ENCODE measurements at places on chromosomes 3 and 15. TPM values are rescaled to one million over a fixed set of nuclear protein-coding genes. Genes with fewer than 3 reads are reported as not detected.

DNA sequence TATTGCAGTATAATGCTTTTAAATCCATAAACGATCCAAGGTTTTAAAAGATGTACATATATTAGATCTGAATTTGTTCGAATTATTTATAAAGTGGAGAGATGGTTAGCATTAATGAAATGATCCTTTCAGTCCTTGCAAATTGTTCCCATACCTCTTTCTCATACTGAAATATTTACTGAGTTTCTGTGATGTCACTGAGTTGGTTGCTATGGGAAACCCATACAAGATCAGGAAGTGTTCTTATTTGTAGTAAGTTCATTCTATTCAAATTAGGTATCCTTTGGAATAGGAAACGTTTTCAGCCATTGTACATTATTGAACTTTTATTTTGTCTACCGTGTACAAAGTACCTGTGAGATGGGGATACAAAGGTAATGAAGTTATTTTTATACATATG is 73.2 kb upstream of the CHL1 start:
- DNase-seq: no peak

Gene RPP25
- 2.2 TPM for total RNA-seq

DNA sequence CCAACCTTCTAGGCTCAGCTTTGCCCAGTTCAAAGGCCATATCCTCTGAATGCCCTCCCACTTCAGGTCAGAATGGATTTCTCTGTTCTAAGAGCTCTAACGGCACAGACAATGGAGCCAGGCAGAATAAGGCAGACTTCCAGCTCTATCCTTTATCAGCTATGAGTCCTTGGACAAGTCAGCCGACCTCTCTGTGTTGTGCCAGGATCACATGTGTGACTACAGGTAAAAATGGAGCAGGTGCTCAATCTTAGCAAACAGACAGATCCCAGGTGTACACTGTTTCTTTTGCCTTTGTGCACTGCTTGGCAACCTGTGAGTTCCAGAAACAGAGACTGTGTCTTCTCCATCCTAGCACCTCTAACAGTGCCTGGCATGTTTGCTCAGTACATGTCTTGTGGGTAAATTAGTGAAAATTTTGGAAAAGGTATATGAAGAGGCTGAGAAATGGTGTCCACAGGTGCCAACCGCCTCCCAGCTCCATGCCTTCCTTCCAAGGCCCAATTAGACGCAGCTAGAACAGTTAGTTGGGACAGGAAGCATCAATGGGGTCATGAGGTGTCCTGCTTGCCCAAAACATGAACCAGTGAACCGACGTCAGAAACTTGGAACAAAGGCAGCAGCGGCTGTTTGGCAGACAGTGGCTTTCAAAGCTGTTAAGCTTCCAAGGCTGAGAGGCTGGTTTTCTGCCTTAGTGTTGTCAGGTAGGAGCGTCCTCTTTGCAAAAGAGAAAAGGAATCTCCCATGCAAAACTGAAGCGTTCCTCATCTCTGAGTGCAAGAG is 28.7 kb downstream of the TLE3 start:
- no peak for DNase-seq

Gene NAALADL2
- total RNA-seq: not detected

GRCh38 chr15:72198356-72199204 is 993 bp upstream of the GRAMD2A start:
- DNase-seq: no peak

Gene IRAK2
- 9.4 TPM for total RNA-seq

Gene ALPK3
- total RNA-seq: 0.46 TPM

Gene ZNF592
- 39.5 TPM for total RNA-seq

Gene AADACL2
- total RNA-seq: not detected

GRCh38 chr15:41806291-41807181 is 21.4 kb upstream of the JMJD7 start:
- DNase-seq: no peak

Gene TWF2
- 124 TPM for total RNA-seq

Gene FGD5
- not detected for total RNA-seq

DNA sequence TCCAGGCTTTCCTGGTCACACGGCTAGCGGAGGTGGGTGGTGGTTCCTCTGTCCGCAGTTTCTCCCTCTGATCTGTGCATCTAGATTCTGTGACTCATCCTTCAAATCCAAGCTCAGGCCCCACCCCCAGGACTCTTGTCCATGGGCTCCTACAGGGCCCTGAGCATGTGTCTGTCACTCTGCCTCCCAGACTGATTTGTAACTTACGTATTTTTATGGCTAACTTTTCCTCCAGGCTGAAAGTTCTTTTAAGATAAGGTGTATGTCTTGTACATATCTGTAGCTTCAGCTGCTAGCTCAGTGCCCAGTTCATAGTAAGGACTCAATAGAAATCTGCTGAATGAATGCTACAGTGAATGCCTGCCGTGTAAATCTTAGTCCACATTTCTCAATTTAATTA is 8.0 kb downstream of the ESYT3 start:
- DNase-seq: no peak

- DNase-seq: no peak
These were observed 309.9 kb downstream of the RPLP1 start for GRCh38 chr15:69762373-69763148.

DNA sequence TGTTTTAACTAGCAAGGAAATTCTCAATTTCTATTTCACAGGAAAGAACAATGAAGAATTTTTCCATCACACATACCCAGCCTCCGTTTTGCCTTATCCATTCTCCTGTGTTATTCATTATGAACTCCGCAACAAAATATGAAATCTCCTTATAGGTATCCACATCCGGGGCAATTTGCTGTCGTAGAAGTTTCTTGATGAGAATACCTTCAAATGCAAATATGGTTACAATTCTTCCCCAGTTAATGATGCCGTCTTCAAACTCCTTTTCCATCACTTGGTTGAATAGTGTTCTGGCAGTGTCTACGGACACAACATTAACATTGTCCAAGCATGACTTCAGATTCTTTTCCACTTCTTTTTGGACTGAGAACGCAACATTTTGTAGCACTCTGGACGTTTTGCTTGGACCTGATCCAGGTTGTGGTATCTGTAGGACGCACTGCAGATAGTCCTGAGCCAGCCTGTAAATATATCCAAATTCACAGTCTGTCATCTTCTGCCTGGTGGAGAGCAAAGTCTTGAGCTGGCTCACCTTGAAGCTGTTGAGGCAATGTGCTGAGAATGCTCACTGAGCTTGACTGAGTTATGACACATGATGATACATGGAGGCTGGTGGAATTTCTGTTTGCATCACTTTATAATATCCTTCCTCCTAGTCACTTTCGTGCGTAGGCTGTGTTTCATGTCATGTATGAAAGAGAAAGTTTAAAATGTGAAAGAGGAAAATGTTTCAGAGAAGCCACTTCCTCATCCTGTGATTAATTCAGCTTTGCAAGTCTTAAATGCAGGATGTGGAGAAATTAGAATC is at the start of gene BCL2A1:
Gene BCL2A1 (minus strand): TSS at position 573 of the 811 bp plus-strand sequence. CDS start 77 bp downstream, at position 496.
- peak; percentile 75 for DNase-seq

Gene IGDCC3
- total RNA-seq: not detected

DNA sequence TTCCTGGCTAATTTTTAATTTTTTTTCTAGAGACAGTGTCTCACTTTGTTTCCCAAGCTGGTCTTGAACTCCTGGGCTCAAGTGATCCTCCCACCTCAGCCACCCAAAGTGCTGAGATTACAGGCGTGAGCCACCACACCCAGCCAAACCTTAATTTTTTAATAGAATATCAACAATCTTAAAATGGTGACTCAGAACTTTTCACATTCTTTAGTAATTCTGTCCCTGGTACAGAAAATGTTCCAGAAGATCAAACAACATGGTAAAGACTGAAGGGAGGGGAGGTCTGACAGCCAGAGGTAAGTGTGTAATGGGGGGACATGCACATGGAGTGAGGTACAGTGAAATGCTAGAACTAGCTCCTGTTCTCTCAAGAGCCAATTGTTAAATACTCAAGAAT is 38.2 kb downstream of the DNAH12 start:
- no peak for DNase-seq

Gene TTC21A
- total RNA-seq: 2.2 TPM

- no peak for DNase-seq
These were observed 42.5 kb downstream of the ZNF445 start for GRCh38 chr3:44434834-44435510.

DNA sequence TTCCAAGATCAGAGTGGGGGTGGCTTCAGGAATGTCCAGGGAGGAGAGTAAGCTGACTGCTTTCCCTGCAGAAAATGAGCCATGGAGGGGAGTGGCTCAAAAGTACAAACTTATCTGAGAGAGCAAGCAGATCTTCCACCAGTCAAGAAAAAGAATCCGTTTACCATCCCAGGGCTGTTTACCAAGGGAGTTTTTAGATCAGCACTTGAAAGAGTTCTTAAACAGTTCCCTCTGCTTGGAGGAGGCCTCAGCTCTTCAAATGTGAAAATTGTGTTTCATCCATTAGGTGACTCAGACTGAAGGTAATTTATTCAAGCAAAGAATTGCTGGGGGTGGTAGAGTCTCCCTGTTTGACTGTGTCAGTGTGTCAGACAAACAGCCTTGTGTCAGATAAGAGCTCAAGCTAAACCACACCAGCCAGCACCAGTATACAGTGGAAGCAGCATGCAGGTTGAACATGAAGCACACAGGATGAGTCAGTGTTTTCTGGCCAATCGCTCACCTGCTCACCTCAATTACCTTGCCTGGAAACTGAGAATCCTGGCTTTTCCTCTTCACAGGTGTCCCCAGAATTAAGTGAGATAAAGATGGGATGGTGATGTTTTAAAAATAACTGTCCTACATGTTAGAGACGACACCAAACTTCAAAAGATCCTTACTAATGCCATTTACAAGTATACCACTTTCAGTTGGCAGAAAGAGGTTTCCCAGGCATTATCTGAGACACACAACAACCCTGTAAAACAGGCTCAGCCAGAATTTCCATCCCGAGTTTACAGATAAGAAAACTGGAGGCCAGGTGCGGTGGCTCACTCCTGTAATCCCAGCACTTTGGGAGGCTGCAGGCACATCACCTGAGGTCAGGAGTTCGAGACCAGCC is 21.7 kb downstream of the SH3BP5 start:
- DNase-seq: peak; percentile 84

GRCh38 chr15:41182266-41182665 is 48.3 kb downstream of the EXD1 start:
- no peak for DNase-seq

Gene FBXL22
- total RNA-seq: 0.79 TPM

- no peak for DNase-seq
These were observed 249.3 kb upstream of the FEZF2 start for GRCh38 chr3:62622553-62623174.

GRCh38 chr3:52333869-52334557 is 17.9 kb downstream of the DNAH1 start:
- DNase-seq: no peak

DNA sequence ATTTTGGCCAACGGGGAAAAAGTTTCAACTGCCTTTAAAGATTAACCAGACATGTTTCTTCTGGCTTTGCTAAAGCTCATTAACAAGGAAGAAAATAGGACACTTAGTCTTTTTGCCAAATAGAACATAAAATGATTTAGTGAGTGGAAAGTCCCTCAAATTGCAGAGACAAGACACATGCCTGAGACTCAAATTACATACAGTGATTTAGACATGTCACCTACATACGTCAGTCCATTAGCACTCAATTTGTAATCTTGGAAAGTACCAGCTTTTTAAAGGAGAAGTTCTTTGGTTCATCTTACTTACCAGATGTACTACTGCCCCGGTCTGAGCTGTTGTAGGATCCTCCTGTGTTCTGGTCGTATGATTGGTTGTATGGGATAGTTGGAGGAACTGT is 1134.2 kb downstream of the ROBO1 start:
- no peak for DNase-seq

DNA sequence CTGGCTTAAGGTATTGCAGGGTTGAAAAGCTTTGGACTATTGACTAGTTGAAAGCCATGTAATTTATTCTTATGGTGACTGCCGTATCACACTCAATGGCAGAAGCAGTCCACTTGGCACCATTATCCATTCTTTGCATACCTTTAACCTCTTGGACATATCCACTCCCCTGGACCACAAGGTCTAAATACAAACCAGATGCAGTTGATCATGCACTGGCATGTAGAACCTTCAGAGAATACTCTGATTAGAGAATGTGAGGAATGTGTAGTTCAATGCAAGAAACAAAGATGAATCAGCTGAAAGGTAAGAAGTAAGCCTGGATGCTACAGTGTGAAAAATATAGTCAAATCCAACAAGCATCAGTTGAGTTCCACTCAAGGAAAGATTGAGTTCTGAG is 93.1 kb downstream of the FRMD5 start:
- DNase-seq: no peak

GRCh38 chr15:75346796-75347221 is at the start of gene NEIL1:
Gene NEIL1 (plus strand): TSS chr15:75347039. CDS start chr15:75348906, 1,867 bp downstream.
- DNase-seq: no peak

Gene CELF6
- total RNA-seq: 0.58 TPM

All from activated T-cell treated with anti-CD3 and anti-CD28 coated beads, Interleukin-2, amount 50 U/mL, for 72 hours (primary cell).